CD4-positive, alpha-beta memory T cell (primary cell): ENCODE measurements at places on chromosomes 7 and 10.

GRCh38 chr10:3960496-3960895 is 175.5 kb upstream of the KLF6 start:
- no peak for DNase-seq

- DNase-seq, result no peak
Observed at GRCh38 chr10:74150204-74150989, at the start of gene AP3M1. Gene AP3M1 (minus strand): TSS chr10:74150828. CDS start chr10:74138379, 12,449 bp downstream.

DNA sequence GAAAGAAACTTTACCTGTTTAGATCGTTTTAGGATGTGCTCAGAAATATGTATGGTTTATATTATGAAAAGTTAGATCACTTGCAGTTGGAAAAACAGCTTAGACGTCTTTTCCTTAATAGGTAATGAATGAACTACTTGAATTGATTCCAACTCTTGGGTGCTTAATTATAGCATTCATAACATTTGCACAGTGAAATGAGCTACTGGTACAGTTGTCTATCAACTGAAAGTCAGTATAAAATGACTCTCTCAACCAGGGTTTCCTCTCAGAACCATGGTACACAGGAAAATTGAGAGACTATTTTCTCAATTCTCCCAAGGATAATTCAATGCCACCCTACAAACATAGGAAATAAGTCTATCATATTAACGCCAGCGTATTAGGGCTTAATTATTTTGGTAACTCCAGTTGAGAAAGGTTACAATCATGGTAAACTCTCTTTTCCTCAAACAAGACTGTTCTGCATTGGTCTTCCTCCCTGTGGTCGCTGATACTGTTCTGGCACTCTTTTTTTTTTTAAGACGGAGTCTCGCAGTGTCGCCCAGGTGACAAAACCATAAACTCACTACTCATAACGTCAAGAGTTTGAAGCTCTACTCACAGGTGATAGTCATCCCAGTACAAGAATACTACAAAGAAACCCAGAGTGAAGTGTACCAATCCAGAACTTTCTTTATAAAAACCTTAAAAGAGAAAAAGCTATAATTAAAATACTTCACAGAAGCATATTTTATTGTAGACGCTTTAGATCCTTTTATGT is 2.0 kb downstream of the ANLN start:
- DNase-seq, result no peak

DNA sequence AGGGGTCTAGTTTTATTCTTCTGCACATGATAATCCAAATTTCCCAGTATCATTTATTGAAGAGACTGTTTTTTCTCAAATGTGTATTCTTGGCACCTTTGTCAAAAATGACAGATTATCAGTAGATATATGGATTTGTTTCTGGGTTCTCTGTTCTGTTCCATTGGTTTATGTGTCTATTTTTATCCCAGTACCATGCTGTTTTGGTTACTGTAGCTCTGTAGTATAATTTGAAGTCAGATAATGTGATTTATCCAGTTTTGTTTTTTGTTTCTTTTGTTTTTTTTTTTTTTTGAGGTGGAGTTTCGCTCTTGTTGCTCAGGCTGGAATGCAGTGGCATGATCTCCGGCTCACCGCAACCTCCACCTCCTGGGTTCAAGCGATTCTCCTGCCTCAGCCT is 61.6 kb upstream of the HELLS start:
- no peak for DNase-seq

- no peak for DNase-seq
Observed at GRCh38 chr7:33789871-33790630, 115.3 kb upstream of the BMPER start.

DNA sequence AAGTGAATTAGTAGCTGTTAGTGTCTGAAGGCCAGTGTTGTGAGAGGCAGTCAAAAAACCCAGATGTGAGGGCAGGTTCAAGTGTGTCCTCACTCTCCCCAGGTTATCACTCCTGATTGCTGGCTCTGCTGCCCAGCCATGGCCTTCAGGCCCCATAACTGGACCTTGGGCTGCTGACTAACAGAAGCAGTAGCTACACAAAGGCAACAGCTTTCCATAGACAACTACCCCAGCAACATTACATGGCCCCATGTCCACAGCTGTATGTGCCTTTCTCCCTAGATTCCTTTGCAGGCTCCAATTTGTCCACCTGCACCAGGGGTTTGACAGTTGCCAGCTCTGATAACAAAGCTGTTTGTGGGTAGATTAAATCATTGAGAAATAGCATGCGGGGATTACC is 297.8 kb downstream of the ARL4A start:
- no peak for DNase-seq

GRCh38 chr7:26329520-26330255 is 38.0 kb downstream of the SNX10 start:
- DNase-seq, result no peak

GRCh38 chr10:62388328-62388727 is 14.2 kb downstream of the ZNF365 start:
- no peak for DNase-seq

DNA sequence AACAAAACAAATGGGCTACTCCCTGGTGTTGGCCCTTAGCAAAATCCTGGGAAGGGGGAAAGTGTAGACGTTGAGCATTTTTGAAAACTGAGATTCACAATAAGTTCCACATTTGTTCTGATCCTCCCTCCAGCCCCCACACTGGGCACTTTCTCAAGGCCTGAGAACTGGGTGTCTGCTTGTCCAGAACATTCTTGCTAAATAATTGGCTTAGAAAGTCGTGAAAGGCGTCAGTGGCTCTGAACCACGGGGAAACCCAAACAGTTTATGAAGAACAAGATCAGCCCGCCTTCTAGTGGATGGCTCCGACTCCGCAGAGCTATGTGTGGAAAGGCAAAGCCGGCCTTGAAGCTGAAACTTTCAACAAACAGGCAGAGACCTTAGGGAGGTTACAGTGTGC is 370.1 kb downstream of the PRPF18 start:
- DNase-seq, result no peak

GRCh38 chr7:133837224-133837623 is 289.9 kb upstream of the LRGUK start:
- no peak for DNase-seq

DNA sequence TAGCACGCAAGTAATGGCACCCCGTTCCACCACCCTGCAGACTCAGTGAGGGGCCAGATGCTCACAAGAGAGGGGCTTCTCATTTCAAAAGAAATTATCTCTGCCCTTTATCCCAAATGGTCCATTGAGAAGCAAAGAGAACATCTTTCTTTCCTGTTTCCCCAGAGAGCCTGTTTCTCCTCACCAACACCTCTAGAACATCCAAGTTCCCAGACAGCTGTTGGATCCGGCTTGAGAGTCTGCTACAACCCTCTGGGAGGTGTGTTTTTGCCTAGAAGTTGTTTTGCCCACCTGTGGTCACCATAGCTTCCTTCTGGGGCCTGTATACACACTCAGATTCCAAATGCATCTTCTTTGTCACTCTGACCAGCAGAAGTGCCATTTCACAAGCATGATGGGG is 637.4 kb downstream of the LRMDA start:
- no peak for DNase-seq

DNA sequence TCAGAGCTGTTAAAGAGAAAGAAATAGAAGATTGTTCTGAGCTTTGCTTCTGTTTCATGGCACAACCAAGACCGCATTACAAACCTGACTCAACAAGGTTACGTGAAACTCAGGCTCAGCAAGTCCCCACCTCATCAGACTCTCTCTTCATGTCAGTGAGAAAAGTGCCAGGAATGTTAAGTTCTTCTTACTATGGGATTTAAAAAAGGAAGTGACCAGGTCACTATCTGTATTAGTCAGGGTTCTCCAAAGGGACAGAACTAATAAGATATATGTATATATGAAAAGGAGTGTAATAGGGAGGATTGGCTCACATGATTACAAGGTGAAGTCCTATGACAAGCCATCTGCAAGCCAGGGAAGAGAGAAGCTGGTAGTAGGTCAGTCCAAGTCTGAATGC is 25.4 kb upstream of the PAPSS2 start:
- DNase-seq, result no peak

DNA sequence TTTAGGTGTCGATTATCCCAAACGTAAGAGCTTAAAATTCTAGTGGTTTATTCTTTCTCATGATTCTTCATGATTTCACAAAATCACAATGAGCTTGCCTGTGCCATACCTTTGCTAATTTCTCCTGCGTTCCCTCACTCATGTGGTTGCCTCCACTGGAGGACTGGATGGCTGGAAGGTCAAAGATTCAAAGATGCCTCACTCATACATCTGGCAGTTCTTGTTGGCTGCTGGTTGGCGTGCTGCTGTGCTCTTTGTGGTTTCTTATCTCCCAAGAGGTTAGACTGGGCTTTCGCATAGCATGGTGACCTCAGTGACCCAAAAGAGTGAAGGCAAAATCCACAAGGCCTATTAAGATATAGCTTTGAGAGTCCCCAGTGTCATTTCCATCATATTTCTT is 877.6 kb upstream of the AUTS2 start:
- DNase-seq, result no peak

DNA sequence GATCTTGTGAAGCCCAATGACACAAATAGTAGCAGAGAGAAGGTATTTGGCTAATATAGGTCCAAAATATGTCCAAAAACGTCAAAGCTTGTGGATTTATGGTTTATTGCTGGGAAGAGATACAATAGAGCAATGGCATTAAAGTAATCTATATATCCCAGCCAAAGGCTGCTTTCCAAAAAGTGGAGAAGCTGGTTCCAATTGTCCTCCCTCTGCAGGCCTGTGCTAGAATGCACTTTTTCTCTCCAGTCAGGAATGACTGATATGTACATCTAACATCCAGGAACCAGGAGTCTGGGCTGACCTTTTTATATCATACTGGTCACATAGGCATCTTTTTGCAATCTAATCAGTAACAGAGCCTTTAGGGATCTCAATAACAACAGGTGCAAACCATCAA is 167.1 kb upstream of the FAM3C start:
- no peak for DNase-seq

GRCh38 chr10:34791947-34792346 is 23.1 kb downstream of the PARD3 start:
- no peak for DNase-seq

- no peak for DNase-seq
Observed at GRCh38 chr7:130874071-130874915, 140.3 kb upstream of the KLF14 start.
